ENCODE measurements at places on chromosomes 3 and 15. TPM values are rescaled to one million over a fixed set of nuclear protein-coding genes. Genes with fewer than 3 reads are reported as not detected.
A peak's percentile ranks its signal among the peaks of the same experiment; 100 is the strongest.

DNA sequence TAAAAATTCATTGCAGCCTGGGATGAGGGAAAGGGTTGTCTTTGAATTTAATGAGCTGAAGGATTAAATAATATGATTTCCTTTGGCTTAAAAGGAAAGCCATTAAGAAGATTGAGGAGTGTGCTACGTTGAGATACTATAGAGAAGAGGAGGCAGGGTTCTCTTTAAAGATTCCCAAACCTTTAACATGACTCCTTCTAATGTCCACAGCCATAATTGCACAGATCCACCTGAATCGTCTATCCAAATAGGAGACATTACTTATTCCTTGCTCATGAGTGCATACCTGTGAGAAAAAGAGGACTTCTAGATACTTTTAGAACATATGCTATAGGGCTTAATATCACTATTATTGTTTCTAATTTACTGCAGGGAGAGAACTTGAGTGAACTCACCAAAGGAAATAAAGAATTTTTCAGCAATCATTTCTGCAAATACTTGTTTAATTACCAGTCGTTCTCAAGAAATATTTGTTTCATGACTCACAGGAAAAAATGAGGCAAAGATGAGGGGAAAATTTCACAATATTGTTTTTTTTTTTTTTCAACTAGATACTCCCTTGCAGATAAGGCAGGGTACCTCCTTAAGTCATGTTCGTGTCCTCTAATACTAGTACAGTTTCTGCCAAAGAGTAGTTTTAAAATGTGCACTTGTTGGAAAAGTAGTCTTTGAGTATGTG, 8.9 kb upstream of the SUCNR1 start:
- peak; percentile 87 for DNase-seq

- DNase-seq, result no peak
Measured at GRCh38 chr15:41567261-41567660, 8.2 kb downstream of the TYRO3 start.

DNA sequence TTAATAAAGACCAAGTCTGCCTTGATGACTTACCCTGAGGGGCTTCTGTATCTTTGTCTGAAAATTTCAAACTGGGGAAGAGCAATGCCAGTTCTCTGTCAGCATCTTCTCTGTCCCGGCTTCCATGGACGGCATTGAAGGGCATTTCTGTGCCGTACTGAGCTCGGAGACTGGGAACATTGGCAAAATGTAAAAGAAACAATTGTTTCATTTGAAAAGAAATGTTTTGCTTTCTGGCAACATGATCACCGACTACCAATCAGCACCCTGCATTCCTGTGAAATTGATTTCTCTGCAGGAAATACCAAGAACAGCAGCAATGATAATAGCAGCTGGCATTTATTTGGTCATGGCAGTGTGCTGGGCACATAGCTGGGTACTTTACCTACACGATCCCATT, 26.2 kb downstream of the NME9 start:
- DNase-seq, result no peak

The SPINK8 gene
- total RNA-seq, result not detected

- DNase-seq, result peak; percentile 67
Measured at GRCh38 chr3:188529228-188529627, 375.3 kb downstream of the LPP start.

Data from bronchial epithelial cell (primary cell).